ENCODE measurements at places on chromosomes 12 and 14.

- no peak for DNase-seq
Observed at GRCh38 chr12:50637870-50638481, 125.9 kb upstream of the ATF1 start.

GRCh38 chr14:92644171-92644969 is 104.1 kb downstream of the LGMN start:
- no peak for DNase-seq

DNA sequence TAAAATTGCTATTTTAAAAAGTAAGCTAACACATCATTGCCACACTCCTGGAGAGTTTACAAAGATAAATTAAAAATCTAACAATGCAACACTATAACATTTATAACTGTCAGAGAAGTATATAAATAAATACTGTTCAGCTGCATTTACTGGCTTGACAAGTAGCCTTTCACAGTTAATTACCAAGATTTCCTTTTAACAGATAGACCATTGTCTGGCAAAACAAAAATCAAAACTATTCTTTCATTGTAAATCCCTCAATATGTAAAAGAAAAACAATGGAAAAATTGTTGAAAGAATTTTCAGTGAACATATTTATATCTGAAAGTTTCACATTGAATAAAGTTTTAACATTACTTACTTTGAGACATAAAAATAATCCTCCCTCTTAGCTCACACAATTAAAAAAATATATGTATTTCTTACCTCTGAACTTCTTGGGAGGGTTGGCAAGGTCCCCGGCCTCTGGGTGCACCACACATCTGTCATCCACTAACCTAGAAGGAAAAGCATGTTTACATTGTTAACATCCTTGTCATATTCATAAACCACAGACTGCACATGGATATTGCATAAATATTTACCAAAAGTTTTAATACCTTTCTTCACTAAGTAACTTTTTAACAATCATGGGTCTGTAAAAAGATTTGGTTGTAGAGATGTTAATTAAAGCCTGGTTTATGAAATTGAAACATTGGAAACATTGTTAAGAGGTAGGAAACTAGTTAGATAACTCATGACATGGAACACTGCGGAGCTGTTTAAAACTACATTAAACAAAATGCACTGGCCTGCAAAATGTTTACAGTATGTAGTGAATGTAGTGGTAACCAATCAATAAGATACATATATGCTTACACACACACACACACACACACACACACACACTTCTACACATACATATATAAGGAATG is 43.0 kb downstream of the ITPR2 start:
- DNase-seq: no peak

- DNase-seq: no peak
Observed at GRCh38 chr14:34824256-34824655, 50.9 kb downstream of the BAZ1A start.

- peak; percentile 26 for DNase-seq
Observed at GRCh38 chr14:99430491-99430890, 50.2 kb downstream of the SETD3 start.

DNA sequence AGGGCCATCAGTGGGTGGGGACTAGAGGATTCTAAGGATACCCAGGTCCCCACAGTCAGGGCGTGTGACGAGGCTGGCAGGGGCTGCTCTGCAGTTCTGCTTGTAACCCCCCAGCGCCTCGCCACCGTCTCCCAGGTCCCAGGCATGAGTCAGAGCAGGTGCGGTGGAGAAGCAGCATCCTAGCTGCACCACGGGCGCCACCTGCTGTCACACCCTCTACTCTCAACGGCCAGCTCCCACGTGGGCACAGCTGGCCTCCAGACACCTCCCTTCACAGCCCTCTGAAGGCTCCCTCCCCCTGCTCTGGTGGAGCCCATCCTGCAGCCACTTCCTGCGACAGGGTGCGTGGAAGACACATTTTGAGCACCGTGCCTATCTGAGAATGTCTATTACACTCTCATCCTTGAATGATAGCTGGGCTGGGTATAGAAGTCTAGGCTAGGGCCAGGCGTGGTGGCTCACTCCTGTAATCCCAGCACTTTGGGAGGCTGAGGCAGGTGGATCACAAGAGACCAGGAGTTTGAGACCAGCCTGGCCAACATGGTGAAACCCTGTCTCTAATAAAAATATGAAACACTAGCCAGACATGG is 6.9 kb upstream of the NUDT14 start:
- no peak for DNase-seq

DNA sequence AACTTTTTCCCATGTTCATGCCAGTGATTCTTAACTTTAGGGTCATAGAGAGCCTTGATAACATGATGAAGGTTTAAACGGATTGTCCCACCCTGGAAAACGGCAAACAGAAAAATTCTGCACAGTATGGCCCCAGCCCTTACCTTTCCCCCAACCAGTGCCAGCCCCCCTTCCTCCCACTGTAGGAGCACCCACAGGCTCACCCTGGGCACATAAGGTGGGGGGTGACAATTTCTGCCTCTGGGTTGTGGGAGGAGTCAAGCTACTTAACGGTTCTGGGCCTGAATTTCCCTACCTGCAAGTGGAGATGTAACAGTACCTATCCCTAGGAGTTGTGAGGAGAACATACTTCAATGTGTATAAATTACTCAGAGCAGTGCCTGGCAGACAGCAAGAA is 18.0 kb downstream of the XRCC3 start:
- no peak for DNase-seq

Data from activated CD8-positive, alpha-beta memory T cell treated with anti-CD3 and anti-CD28 coated beads, Interleukin-2, amount 50 U/mL, for 4 hours (primary cell).